ENCODE measurements at places on chromosomes 2 and 18.

- no peak for DNase-seq
Measured at GRCh38 chr2:20211860-20212458, 13.0 kb downstream of the SDC1 start.

GRCh38 chr2:239114119-239114581 lies 266.3 kb downstream of the TWIST2 start:
- no peak for DNase-seq

DNA sequence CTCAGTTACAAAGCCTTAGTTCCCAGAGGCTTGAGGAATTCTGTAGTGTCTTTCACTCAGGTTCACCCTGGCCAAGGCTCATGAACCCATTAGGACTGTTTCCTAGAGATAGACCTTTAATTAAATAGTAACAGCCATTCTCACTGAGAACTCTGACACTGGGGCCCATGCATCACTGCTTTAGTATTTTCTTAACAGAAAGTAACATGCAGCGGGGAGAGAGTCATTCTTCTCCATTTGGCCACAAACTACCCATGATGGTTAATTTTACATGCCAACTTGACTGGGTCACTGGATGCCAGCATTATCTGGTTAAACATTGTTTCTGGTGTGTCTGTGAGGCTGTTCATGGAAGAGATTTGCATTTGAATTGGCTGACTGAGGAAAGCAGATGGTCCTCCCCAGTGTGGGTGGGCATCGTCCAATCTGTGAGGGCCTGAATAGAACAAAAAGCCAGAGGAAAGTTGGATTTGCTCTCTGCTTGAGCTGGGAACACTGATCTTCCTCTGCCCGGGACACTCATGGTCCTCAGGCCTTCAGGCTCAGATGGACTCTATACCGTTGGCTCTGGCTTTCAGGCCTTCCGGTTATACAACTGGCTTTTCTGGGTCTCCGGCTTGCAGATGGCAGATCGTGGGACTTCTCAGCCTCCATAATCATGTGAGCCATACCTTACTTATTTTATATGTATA lies 5.6 kb upstream of the CPLX4 start:
- no peak for DNase-seq

GRCh38 chr2:238720232-238720672 lies 127.6 kb upstream of the TWIST2 start:
- no peak for DNase-seq

- DNase-seq, result no peak
Measured at GRCh38 chr2:100955226-100955625, 46.9 kb upstream of the RPL31 start.

DNA sequence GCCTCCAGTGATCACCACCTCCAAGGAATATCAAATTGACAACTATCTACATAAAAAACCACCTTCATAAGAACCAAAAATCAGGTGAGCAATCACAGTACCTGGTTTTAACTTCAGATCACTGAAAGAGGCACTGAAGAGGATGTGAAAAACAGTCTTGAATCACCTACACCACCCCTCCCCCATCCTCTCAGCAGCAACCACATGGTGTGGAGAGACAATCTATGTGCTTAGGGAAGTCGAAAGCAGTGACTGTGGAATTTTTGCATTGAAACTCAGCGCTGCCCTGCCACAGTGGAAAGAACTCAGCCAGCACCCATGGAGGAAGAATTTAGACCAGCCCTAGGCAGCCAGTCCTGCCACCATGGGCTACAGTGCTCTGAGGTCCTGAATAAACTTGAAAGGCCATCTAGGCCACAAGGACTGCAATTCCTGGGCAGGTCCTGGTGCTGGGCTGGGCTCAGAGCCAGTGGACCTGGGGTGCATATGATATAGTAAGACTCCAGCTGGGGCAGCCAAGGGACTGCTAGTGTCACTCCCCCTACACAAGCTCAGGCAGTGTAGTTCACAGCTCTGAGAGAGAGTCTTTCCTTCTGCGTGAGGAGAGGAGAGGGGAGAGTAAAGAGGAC lies 75.6 kb downstream of the ATL2 start:
- no peak for DNase-seq

DNA sequence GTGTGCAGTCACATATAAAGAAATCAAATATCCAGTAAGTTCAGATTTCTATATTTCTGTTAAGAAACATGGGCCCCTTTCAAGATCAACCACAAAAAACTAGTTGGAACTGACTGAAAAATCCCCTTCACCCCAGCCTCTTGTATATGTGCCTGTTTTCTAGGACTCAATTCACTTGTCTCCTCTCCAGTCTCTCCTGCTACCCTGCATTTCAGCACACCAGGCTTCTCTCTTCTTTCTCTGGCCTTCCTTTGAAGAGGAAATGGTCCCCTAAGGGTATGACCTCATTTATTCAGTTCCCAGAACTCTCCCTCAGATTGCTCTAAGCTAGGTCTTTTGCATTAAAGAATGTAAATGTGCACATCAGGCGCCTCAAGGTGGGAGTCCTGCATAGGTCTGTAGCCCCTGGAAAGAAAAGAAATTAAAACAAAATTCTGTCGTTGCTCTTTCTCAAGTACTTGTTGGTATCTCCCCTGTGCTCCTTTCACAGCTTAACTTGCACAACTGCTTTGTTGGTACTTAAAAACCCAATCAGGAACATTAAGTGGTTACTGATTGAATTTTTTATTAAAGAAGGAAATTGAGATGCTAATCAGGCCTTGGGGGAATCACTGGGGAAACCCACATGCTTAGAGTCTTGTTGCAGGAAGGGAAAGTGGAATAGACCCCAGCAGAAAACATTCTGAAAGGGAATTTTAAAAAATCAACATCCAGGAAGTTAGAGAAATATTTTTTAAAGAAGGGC lies 278.4 kb downstream of the AGPS start:
- DNase-seq, result no peak

Data from activated CD4-positive, CD25-positive, alpha-beta regulatory T cell (primary cell).